NCI-H1694 (cell line): ENCODE measurements at places on chromosomes 12 and 14.

DNA sequence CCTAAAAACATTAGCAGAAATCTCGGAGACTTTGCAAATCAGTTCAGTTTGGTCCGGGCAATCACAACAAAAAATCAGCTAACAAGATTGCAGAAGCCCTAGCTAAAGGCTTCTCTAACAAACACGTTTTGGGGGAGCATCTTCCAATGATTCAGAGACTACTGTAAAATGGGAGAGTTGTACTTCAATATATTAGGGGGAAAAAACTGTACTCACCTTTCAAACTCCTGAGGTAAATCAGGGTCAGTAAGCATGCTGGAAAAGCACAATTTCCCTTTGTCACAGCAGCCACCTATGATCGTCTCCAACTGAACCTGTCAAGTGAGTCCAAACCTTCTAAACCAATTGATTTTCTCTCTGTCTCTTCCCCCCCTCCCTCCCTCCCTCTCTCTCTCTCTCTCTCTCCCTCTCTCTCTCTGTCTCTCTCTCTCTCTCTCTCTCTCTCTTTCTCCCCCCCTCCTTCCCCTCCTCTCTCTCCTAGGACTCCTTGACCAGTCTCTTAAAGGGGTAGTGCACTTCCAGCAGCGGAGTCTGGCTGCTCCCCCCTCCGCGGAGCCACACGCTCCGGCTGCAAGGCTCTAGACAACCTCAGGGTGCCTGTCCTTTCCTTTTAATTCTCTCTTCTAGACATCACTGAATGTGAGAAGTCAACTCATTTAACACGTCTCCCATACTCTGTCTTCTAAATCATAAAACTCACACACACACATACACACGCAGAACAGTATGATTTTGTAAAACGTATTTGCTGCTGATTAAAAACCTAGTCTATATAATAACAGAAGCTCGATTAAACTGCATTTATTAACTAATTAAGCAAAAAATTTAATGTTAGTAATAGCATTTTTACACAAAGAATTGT is at the start of gene SOX5:
Gene SOX5 (minus strand): TSS at position 323 of the 862 bp plus-strand sequence. CDS start 69 bp downstream, at position 254.
- peak; percentile 32 for DNase-seq

DNA sequence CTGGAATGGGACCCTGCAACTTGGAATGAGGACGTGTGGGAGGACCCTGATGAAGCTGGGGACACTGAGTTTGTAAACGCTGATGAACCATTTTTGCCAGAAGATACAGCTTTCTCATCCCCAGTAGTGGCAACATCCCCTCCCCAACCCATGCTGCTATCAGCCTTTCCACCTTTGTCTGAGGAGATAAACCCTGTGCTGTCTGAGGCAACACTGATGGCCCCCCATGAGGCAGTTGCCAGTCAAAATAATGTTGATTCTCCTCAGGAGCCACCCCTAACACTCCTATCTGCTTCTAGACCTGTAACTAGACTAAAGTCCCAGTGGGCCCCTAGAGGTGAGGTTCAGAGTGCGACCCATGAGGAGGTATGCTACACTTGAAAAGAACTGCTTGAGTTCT is 7.5 kb upstream of the RNASE9 start:
- DNase-seq, result no peak

DNA sequence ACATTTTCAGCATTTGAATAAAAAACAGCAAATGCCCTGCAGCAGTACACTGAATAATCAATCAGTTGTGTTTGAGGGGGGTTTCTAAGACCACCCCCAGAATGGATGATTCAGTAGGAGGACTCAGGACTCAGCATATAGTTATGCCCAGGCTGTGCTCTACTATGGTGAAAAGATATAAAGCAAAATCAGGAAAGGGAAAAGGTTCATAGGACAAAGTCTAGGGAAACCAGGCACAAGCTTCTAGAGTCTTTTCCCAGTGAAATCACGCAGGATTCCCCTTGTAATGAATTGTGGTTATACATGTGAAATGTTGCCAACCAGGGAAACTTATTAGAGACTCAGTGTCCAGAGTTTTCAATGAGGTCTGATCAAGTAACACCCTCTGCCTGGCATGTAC is 25.0 kb upstream of the SLC17A8 start:
- no peak for DNase-seq

GRCh38 chr14:67675219-67675582 is 769 bp upstream of the VTI1B start:
- no peak for DNase-seq

GRCh38 chr14:34450542-34450915 is 11.5 kb downstream of the SPTSSA start:
- DNase-seq, result no peak

DNA sequence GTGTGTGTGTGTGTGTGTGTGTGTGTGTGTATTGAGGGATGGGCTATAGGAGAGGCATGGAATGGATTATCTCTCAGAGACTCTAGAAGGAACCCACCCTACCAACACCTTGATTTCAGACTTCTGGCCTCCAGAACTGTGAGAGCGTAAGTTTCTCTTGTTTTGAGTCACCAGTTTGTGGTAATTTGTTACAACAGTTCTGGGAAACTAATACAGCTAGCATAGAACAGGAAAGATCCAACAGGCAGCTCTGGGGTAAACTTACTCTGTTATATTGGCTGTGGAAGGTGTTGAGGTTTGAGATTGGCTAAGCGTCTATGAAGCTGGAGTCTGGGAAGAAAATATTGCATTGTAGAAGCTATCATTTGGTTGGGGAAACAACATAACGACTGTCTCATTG is 334.3 kb downstream of the AACS start:
- DNase-seq, result no peak

- DNase-seq, result no peak
These were observed 136.8 kb downstream of the SYT1 start for GRCh38 chr12:79001404-79001803.

DNA sequence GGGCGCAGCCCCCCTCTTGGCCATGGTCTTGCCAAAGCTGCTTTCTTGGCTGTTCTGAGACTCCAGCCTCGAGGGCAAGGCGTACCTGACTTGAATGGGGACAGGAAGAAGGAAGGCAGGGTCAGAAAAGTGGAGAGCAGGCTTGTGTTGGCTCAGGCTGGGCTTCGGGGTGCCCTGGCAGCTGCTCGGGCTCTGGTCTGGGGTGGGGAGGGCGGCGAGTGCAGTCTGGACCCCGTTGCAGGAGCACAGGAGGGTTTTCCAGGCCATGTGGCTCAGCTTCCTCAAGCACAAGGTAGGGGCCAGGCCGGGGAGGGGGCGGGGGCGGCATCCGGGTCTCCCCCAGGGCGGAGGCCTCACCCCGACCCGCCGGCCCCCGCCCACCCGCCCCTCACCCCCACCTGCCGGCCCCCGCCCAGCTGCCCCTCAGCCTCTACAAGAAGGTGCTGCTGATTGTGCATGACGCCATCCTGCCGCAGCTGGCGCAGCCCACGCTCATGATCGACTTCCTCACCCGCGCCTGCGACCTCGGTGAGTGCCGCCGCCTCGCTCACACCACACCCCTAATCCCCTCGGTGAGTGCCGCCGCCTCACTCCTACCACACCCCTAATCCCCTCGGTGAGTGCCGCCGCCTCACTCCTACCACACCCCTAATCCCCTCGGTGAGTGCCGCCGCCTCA is 4.2 kb downstream of the NOC4L start:
- DNase-seq, result no peak

- no peak for DNase-seq
These were observed 256.8 kb downstream of the PCNX1 start for GRCh38 chr14:71163842-71164629.

DNA sequence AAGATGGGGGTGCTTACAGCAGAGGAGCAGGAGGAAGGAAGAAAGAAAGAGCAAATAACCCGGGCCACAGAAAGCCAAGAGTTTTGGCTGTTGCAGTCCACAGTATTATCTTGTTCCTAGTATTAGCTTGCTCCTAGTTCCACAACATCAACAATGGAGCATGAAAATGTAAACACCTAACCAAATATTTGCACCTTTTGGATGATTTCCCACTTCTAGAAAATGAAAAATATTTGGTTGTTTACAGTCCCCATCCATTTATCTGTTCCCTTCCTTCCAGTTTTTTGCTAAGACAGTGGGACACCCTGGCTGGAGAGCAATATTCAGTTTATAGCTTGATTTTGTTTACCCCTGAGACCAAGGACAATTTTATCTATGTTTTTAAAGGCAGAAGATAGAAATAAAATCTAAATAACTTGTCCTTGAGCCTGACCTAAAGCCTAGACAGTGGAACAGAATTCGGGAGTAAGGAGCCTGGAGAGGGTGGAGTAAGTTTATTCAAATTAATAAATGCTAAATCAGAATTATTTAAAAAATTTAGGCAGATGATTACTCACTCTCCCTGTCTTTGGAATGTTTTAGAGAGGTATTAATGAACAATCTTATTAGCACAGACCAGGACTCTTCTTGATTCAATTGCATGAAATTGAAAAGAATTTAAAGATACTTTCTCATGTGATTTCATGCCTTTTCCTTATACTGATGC is 51.6 kb downstream of the RESF1 start:
- DNase-seq, result no peak

- DNase-seq, result no peak
These were observed 17.8 kb downstream of the EEA1 start for GRCh38 chr12:92911339-92911738.

DNA sequence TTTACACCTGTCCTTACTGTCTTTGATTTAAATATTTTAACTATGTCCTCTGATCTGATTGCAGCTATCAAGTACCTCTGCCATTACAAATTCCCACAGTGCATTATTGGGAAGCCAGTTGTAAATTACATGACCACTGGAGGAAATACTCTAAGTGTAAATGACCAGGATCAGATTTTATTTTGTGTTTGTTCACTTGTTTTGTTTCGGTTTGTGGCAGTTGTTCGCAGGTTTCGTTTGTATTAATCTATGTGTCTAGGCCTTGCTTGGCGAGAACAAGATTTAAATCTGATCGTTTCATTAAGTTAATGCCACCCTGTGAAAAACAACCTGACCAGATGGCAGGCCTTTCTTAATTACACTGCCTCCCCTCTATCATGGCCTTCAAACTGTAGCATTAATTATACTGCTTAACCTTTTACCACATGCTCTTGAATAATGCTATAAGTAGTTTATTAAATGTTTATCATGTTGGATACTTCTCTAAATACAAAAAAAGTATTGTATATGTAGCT is 990.1 kb downstream of the TMTC2 start:
- no peak for DNase-seq

- DNase-seq, result no peak
These were observed 42.7 kb upstream of the FLRT2 start for GRCh38 chr14:85487215-85487614.

DNA sequence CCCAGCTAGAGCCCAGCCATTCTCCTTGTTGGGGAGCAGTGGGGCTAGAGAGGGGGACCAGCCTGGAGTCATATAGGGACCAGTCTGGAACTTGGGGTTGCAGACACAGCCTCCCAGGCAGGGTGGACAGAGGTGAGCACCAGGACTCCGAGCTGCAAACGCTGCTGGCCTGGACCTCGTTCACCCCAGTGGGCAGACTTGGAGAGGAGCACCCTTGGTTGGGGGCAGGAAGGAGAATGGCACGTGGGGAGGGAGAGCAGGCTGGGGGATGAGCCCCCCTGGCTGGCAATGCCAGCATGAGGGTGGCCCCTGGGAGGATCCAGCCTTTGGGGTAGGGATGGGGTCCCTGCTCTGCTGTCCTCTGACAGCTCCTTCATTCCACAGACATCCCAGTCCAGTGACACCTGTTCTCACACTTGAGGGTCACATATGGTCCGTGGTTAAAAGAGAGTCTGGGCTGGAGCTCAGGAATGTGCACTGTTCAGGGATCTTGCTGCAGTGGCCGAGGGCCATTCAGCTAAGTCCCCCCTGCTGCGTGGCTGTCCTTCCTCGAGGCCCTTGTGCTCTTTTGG is 2.8 kb downstream of the LBHD2 start:
- DNase-seq, result no peak

- no peak for DNase-seq
These were observed 12.7 kb downstream of the CCND2 start for GRCh38 chr12:4286228-4286627.

DNA sequence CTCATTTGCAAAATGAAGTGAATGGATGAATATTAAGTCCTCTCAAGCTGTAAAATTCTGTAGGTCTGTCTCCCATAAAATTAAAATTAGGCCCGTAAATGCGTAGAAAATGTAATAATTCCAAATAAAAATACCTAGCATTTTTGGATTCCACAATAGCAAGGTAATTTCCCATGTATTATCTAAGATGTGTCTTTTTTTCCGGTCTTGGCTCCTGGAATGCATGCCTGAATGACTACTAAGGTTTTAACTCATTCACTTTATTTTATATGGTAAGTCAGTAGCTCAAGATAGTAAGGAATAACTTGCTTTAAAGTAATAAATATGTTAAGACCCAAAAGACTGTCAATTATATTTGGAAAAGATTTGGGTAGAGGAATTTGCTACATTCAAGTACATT is 11.1 kb downstream of the TXNRD1 start:
- no peak for DNase-seq

GRCh38 chr14:47526591-47527244 is 148.7 kb downstream of the MDGA2 start:
- no peak for DNase-seq

DNA sequence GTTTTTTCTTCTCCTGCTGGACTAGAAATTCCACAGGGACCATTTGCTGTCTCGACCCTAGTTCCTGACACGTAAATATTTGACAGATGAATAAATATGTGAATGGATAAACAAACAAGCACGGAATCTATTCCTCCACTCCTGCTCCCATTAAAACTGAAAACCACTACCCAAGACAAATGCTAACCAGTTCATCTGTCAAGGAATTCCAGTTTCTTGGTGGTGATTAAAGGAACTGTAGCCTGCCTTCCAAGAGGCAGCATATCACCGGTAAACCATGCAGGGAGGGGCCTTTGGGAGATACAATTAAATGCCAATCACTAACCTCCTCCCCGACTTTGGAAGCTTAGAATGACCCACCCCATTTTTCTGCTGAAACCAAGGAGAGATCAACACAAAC is 95.4 kb downstream of the TTC7B start:
- DNase-seq, result no peak

DNA sequence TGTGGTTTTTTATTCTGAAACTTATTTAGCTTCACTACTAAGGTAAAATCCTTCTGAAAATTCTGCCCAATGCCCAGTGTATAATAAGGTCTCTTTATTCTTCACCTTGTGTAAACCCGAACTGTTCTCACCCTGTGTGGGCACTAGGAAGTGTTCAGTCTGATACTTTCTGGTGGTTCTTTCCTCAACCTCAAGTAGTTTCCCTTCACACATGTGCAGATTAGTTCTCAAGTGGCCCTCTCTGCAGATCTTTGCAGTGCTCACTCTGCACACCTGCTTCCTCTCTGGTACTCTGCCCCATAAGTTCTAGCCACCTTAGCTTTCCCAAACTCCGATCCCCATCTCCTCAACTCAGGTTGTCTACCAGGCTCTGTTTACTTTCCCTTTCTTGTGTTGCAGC is 61.6 kb downstream of the RAD51B start:
- no peak for DNase-seq

- DNase-seq, result no peak
These were observed 6.2 kb upstream of the RPS6KL1 start for GRCh38 chr14:74929242-74929641.

DNA sequence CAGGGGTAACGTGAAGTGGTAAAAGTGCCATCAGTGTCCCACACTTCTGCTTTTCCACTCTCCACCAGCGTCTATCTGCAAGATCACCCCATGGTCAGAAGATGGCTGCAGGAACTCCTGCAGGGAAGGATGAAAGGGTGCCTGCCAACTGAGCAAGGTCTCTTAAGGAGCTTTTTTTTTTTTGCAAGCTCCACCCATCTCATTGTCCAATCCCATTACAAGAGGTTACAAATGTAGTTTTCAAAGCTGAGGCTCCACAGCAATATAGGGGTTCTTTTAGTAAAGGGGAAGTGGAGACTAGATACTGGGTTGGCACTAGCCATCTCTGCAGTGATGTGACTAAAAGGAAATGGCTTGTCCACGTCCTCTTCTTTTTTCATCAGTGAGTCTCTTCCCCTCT is 5.9 kb upstream of the BHLHE41 start:
- DNase-seq, result no peak
